ENCODE measurements at places on chromosomes 3 and 15.
A peak's percentile ranks its signal among the peaks of the same experiment; 100 is the strongest.

GRCh38 chr3:38556640-38557358, 60.7 kb downstream of the EXOG start:
- DNase-seq = no peak
- H3K27me3 ChIP-seq = peaks cover 5% of the 10 kb centered on the region
- H3K4me3 ChIP-seq = no peak overlapping the region
- H3K36me3 ChIP-seq = no peaks in the 10 kb centered on the region
- no peaks in the 10 kb centered on the region for H3K4me1 ChIP-seq
- no peak overlapping the region for H3K27ac ChIP-seq

- no peaks in the 10 kb centered on the region for H3K27me3 ChIP-seq
- DNase-seq = no peak
- no peak overlapping the region for H3K4me3 ChIP-seq
Observed at GRCh38 chr15:26314577-26314976, 451.4 kb upstream of the ATP10A start.

GRCh38 chr3:25403968-25404367, 24.1 kb upstream of the RARB start:
- DNase-seq = no peak
- no peak overlapping the region for H3K4me3 ChIP-seq
- H3K36me3 ChIP-seq = no peaks in the 10 kb centered on the region
- H3K4me1 ChIP-seq = no peaks in the 10 kb centered on the region
- H3K27me3 ChIP-seq = peaks cover 10% of the 10 kb centered on the region

DNA sequence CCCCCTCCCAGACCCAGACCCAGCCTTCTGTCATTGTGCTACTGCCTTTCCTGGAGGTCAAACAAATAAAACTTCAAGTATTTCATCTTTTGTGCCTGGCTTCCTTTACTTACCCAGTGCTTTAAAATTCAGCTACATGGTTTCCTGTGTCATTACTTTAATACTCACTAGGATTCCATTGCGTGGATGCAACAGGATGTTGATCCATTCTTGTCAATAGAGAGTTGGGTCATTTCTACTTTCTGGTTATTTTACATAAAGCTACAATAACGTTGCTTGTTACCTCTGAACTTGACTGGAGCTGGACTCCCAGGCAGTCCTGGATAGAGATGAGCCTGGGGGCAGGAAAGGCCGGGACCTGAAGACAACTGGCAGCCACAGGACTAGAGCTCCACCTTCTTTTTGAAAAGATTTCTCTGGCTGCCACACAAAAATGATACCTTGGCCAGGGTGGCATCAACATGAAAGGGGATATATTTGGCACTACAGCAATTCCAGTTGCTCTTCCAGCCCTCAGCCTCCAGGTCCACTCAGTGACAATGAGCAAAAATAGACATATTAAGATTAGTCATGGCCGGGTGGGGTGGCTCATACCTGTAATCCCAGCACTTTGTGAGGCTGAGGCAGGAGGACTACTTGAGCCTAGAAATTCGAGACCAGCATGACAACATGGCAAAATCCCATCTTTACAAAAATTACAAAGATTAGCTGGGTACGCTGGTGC, 23.3 kb upstream of the HEG1 start:
- DNase-seq = no peak
- H3K36me3 ChIP-seq = no peaks in the 10 kb centered on the region
- peaks cover 46% of the 10 kb centered on the region for H3K4me1 ChIP-seq

DNA sequence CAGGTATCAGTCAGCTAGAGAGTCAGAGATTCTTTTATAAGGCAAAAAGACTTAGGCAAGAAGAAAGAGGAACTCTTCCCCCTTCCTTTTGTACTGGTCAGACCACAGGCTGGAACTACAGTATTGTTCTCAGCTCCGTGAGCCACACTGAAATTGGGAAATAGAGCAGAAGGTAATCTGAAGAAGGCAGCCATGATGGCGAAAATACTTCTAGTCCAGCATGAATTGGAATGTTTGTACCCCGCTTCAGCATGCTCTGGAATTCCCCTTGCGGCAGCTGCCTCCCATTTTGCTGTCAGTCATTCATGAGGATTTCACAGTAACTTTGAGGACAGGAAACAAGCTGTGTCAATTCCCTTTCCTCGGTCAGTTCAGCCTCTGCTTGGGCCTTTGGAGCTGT, 96.2 kb downstream of the CORO2B start:
- no peaks in the 10 kb centered on the region for H3K4me1 ChIP-seq
- H3K4me3 ChIP-seq = no peak overlapping the region
- H3K27ac ChIP-seq = no peak overlapping the region
- H3K27me3 ChIP-seq = peaks cover 12% of the 10 kb centered on the region

DNA sequence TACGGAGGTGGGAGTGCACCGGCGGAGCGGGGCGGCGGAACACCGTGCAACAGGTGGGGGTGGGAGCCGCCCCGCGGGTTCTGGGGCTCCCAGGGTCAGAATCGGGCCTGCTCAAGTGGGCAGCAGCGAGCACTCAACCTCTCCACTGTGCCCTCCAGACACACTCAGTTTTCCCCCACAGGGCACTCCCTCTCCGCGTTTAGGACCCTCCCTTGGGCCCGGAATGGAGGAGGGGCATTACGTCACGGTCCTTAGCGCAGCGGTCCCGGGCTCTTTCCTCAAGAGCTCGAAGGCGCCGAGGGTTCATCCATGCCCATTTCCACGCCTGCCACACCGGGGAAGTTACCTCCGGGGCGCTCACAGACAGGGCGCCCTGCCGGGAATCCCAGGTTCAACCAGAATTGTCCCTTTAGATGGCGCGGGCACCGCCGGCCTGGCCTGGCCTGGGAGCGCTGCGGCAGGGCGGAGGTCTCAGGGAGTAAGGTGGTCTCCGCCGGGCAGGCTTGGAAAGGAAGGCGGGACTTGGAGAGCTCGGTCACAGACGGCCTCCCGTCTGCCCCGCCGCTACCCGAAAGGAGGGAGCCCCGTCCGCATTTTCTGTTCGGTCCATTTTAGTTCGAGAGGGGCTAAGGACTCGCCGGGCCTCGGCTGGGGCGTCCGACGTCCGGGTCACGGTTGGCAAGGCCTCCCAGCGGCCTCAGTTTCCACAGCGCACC, 5.1 kb downstream of the RNU6-1 start:
- H3K4me3 ChIP-seq = peak overlapping the region; percentile 80
- peaks cover 46% of the 10 kb centered on the region for H3K27me3 ChIP-seq
- DNase-seq = peak; percentile 55
- H3K27ac ChIP-seq = no peak overlapping the region

- H3K36me3 ChIP-seq = peaks cover 32% of the 10 kb centered on the region
- no peak for DNase-seq
- H3K27me3 ChIP-seq = no peaks in the 10 kb centered on the region
- H3K4me1 ChIP-seq = peaks cover 15% of the 10 kb centered on the region
- no peak overlapping the region for H3K27ac ChIP-seq
Observed at GRCh38 chr3:9373465-9373864, 10.6 kb downstream of the THUMPD3 start.

Data from natural killer cell treated with Interleukin-12 subunit alpha and Interleukin-12 subunit beta and Interleukin-15 and Interleukin-18, amount 100 ng/mL, for 72 hours (primary cell).